ENCODE measurements at places on chromosomes 2 and 18. TPM values are rescaled to one million over a fixed set of nuclear protein-coding genes. Genes with fewer than 3 reads are reported as not detected.

GRCh38 chr2:180983468-180984242 lies 3.2 kb downstream of the UBE2E3 start:
- H3K4me1 ChIP-seq: peaks cover 34% of the 10 kb centered on the region
- no peaks in the 10 kb centered on the region for H3K36me3 ChIP-seq
- DNase-seq: no peak
- no peak overlapping the region for H3K27ac ChIP-seq

DNA sequence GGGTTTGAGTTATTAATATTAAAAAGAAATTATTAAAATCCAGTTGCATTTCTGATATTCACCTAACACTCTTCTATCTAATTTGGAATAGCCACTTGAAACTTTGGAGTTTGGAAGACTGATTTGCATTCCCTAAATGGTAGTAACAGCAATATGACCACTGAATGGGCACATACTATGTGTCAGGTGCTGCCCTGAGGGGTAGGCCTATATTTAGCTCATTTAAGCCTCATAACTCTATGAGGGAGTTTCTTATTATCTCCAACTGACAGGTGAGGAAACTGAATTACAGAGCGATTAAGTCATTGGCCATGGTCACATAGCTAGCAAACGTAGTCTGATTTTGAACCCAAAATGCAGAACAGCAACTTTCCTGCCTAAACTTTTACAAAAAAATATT lies 77.3 kb downstream of the VWA3B start:
- no peaks in the 10 kb centered on the region for H3K27me3 ChIP-seq
- H3K4me3 ChIP-seq: no peak overlapping the region
- H3K4me1 ChIP-seq: no peaks in the 10 kb centered on the region
- H3K27ac ChIP-seq: no peak overlapping the region

DNA sequence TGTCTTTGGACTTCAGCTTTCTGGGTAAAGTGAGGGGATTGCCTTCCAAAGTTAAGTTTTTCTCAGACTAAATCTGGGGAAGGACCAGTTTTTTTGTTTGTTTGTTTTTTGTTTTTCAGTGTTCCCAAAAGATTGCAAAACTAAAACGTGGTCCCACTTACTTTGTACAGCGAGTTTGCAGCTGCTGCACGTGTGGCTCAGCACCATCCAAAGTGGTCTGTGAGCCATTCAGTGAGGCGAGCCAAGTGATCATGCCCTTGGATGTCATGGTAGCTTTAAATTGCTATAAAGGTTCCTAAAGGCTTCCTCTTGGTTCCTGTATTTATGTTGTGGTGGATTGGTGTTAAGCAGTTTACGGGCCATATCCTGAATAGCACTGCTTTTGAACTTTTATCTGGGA lies 23.0 kb downstream of the TET3 start:
- no peak overlapping the region for H3K27ac ChIP-seq
- H3K4me3 ChIP-seq: no peak overlapping the region
- H3K27me3 ChIP-seq: no peaks in the 10 kb centered on the region
- H3K4me1 ChIP-seq: peaks cover 3% of the 10 kb centered on the region

The TMEM198 gene
- 1.5 TPM for polyA plus RNA-seq

The FAP gene
- polyA plus RNA-seq: 0.89 TPM
